Activated CD4-positive, alpha-beta T cell treated with anti-CD3 and anti-CD28 coated beads, Interleukin-2, Interleukin-4, amounts not matched to agents 100 ng/mL and 50 ng/mL, durations not matched to agents 16 hours and 8 hours (primary cell): ENCODE measurements at places on chromosomes 1 and 21.
A peak's percentile ranks its signal among the peaks of the same experiment; 100 is the strongest.

DNA sequence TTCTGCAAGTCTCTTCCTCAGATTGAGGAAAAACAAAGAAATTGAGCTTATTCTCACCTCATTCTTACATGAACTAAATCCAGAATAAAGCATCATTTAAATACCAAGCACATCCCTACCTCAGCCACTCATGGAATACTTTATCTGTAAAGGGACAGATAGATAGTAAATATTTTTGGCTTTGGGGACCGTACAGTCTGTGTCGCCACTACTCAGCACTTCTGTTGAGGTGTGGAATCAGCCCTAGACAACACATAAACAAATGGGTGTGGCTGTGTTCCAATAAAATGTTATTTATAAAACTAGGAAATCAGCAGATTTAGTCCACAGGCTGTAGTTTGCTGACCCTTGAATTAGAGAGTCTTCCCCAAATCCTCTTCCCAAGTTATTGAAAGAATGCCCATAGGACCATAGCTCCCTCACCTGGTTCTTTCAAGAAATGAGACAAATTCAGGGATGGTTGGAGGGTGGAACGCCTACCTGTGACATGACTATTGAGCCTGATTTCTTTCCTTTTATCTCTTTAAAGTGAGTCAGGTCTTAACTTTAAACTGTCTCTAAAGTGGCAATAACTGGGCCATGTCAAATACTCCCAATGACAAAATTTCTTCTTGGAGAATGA is 878.5 kb downstream of the USP25 start:
- DNase-seq = no peak

DNA sequence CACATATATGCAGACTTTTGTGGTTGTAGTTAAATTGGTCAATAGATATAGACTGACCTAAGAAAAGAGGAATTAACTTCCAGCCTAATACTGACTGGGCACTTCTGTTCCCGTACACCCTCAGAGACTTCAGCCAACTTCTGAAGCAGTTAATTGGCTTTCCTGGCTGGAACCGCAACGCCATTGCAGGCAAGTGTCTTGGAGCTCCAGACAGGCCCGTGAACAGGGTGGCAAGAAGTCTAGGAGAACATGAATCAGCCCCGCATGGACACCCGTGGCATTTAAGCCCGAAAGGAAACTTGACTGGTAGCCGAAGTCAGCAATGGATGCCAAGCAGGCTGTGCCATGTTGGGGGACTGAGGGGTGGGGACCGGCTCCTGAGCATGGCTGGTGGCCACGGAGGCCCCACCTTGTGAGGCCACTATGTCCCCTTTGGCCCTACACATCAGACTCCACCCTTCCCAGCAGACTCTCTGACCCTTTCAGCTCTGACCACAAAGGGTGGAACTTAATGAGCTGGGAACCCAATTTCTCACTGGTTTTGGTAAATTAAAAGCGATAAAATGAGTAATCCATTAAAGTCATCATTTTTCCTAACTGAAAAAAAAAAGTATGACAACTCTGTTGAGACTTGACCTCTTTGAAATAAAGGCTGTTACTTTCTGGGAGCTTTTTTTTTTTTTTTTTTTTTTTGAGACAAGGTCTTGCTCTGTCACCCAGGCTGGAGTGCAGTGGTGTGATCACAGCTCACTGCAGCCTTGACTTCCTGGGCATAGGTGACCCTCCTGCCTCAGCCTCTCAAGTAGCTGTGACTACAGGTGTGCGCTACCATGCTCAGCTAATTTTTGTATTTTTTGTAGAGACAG is 54.1 kb downstream of the RUNX1 start:
- DNase-seq = no peak

GRCh38 chr1:234925440-234926263 is 203.0 kb downstream of the TOMM20 start:
- DNase-seq = peak; percentile 37

DNA sequence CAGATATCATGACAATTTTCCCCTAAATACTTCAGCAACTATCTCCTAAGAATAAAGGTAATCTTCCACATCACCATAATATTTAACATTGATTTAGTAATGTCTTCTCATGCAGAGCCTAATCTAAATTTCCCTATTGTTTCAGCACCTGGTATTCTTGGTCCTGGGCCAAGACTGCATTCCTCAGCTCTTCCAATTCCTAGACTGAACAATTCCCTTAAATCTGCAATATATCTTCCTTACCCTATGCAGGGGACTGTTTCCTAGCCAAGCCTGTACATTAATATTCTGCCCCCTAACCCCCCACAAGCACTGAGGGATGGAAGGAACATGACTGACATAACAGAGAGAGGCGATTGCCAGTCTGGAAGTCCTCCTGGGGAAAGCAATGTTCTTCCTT is 28.7 kb upstream of the DISP1 start:
- no peak for DNase-seq

DNA sequence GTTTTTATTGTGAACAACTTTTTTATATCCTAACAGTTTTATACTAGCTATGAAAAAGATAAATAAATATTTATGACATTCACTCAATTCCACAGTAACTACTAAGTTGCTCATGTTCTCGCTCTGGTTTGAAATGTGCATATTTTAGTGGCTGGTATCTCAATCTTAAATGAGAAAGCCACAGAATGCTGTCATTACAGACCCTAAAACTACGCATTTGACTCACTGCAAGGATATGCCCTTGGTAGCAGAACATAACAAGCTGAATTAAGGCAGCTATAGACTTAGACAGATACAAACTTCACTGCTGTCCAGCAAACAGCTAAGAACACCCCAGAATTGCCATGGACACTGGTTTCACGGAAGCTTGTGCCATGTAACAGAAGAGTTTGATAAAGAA is 19.0 kb downstream of the DAB1 start:
- DNase-seq = peak; percentile 2

DNA sequence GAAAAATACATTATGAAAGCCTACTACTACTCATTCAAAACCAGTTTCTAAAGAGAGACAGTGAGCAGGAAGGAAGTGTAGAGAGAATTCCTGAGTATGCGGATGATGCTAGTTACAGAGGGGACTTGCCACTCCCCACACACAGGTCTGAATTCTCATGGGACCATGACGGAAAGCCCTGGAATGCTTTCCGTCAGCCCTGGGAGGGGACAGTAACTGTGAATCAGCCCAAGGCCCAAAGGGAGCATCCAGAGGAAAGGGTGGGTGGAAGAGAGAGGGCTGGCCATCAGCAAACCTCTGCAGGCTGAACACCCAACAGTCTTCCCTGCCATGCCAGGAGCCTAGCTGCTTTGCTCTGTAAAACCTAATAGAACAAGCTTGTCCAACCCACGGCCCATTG is 36.4 kb downstream of the RCSD1 start:
- no peak for DNase-seq

DNA sequence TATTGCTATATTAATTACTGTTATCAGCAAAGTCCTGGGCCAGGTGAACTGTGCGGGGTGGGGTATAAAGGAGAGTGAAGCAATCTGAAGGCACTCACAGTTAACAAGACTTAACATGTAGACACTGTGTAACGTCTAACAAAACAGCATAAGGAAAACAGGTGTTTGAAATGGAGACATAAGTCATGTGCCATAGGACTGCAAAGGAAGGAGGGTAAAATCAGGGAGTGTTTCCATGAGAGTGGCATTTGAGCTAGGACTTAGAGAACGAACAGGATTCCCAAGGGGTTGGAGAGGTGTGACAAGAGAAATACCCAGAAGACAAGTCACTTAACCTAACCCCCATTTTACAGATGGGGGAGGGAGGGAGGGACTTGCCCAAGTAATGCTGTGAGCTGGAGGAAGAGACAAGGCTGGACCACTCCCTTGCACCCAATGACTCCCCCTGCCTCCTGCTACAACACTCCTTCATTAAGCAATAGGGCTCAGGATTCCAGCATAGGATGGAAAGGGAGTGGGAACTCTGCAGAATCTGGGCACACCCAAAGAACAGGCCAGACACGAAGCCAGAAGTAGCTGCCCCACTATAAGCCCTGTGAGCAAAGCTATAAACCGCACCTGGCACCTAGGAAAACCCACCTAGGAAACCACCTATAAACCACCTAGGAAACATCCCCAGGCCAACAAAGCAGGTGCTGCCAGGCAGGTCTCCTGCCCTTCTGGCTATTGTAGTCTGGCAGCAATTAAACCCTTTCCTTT is 6.6 kb downstream of the PEF1 start:
- DNase-seq = no peak

DNA sequence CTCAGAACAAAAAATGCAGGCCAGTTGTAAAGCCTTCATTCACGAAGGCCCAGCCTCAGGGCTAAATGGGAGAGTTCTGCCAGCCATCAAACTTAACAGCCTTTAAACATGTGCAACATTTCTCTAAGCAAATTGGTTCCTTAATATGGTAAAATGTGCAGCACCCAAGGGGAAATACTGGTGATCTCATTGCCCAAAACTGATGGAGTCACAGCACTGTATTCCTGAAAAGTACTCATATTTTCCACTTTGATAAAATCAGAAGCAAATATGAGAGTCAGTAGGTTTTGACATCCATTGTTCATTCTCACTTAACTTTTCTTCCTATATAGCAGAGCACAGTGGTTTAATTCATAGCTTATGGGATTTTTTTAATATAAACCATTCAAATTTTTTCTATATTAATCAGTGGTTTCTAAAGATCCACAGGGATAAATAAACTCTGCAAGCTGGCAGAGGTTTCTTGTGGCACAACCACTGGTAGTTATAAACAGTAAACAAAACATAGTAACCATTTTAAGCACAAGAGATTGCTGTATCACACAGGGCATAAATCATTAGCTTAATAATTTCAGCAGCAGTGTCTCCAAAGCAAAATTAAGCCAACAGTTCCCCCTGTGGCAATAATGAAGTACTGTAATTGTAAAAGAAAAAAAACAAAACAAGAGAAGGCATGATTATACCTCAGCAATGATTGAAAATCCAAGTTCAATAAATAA is 106.9 kb upstream of the LYPLAL1 start:
- no peak for DNase-seq

DNA sequence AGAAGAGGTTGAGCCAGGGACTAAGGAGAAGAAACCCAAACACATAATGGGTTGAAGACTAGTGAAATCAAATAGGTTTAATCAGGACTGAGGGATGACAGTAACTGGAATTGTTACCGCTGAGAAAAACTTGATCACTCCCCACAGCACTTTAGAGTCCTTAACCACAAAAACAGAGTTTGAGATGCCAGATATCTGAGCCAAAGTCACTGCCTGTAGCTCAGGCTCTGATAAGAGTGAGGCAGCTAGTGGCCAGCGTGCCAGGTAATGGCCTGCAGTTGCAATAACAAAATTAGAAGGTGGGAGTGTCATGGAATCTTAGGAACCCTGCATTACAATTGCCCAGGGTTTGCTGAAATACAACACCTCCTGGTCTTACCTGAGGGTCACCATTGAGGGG is 48.0 kb downstream of the PRKAB2 start:
- DNase-seq = no peak

- peak; percentile 89 for DNase-seq
Observed at GRCh38 chr1:221839782-221840395, 98.0 kb upstream of the DUSP10 start.

- DNase-seq = no peak
Observed at GRCh38 chr1:21229246-21230000, 52.7 kb upstream of the EIF4G3 start.

DNA sequence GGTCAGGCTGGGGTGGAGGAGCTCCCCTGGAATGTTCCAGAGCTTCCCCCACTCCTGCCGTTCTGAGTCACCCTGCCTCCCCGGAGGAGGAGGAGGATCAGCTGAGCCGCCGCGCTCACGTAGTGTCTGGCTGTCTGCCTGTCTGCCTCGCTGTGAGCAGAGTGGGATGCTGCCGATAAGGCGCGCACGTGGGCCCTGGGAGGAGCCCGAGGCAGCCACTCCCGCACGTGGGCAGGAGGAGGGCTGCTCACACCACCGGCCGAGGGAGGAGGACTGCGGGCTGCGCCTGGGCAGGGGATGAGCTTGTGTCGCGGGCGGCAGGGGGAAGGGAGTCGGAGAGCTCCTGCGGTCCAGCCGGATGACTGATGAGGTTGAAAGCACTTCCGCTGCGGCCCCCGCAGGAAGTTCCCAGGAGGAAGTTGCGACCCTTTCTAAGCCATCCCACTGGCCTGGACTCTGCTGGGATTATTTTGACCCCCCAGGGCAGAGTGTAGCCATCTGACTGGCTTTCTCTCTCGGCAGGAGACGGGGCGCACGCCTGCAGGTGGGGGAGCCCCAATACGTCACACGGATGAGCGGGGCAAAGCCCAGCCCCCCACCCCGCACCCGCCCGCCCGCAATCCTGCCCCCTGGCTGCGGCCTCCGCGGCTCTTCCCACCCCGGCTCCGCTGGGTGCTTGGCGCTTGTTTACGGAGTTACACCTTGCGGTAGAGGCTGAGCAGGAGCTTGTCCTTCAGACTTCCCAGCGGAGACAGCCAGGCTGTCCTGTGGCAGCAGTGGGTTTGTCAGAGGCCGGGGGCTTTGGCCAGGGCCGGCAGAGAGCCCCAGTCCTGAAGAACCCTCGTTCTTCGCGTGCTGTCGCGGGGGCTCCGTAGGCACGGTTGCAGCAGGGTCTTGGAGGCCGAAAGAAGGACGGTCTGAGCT is 9.8 kb downstream of the PDXK start:
- peak; percentile 81 for DNase-seq

GRCh38 chr21:41481191-41481590 is 26.8 kb downstream of the TMPRSS2 start:
- no peak for DNase-seq

- DNase-seq = peak; percentile 41
Observed at GRCh38 chr1:242017580-242018233, 18.8 kb upstream of the MAP1LC3C start.

DNA sequence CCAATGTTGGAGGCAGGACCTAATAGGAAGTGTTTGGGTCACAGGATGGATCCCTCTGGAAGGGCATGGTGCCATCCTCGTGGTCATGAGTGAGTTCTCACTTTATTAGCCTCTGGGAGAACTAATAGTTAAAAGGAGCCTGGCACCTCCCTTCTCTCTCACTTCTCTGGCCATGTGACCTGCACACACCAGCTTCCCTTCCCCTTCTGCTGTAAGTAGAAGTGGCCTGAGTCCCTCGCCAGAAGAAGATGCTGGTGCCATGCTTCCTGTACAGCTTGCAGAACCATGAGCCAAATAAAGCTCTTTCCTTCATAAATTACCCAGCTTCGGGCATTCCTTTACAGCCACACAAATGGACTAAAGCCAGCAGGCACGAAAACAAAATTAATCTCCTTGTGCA is 23.6 kb downstream of the ACOT7 start:
- no peak for DNase-seq

DNA sequence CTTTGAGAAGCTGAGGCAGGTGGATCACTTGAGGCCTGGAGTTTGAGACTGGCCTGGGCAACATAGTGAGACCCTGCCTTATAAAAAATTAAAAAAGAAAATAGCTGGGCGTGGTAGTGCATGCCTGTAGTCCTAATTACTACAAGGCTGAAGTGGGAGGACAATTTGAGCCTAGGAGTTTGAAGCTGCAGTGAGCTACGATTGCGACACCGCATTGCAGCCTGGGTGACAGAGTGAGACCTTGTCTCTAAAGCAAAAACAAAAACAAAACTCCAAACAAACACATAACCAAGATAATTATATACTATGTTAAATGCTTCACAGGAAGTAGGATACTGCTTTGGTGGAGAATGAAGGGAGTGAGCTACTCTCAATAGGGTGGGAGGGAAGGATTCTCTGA is 5.4 kb upstream of the PAFAH2 start:
- no peak for DNase-seq
